Vagina (tissue), 2 donors: ENCODE measurements at places on chromosomes 4 and X.

GRCh38 chr4:12875640-12876243 lies 608.4 kb downstream of the RAB28 start:
- DNase-seq: no peak

DNA sequence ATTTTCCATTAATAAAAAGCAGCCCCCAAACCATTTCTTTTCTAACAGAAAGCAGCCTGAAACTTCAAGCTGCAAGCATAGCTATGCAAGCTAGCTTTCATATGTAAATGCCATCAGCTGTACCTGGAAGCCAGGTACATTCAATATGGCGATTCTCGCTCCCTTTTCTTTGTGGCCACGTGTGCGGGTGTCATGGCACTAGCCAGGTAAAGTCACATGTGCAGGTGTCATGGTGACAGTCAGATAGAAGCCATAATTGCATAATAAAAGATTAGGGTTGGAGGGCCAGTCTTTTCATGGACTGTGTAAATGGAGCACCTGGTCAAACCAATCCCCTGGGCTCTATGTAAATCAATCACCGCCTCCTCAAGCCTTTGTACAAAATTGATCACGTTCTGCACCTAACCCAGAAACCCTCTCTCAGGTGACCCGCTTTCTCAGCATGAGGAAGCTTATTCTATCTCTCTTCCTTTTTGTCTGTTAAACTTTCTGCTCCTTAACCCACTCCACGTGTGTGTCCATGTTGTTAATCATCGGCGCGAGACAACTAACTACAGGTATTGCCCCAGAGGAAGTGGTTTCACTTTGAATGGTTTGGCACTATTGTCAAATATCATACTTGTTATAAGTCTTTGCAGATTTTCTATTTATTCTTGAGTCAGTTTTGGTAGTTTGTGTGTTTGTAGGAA lies 18.0 kb upstream of the RHOXF2 start:
- no peak for DNase-seq

DNA sequence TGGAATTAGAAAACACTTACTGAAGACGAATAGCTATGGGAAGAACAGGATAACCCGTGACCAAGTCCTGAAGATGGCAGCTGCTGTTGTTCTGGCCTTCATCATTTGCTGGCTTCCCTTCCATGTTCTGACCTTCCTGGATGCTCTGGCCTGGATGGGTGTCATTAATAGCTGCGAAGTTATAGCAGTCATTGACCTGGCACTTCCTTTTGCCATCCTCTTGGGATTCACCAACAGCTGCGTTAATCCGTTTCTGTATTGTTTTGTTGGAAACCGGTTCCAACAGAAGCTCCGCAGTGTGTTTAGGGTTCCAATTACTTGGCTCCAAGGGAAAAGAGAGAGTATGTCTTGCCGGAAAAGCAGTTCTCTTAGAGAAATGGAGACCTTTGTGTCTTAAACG lies 2.4 kb downstream of the AGTR2 start:
- no peak for DNase-seq

GRCh38 chrX:15790769-15791290 lies 546 bp downstream of the ZRSR2 start:
- DNase-seq: no peak

- DNase-seq: no peak
Measured at GRCh38 chr4:46594661-46595060, 204.7 kb upstream of the GABRA2 start.

DNA sequence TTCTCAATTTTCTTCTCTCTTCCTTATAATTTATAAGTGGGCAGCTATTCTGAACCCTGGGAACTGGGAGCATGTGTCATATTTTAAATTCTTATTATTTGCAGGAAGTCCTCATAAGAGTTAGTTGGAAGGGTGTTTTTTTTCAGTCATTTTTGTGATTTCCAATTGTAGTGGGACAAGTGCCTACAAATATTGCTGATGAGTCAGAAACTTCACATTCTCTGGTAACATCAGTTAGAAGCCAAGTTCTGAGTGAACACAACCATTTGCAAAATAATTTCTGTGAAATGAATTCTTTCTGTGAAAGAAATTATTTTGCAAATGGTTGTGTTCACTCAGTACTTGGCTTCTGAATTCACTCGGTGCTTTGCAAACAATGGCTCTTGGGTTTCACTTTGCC lies 20.8 kb upstream of the NWD2 start:
- no peak for DNase-seq

- no peak for DNase-seq
Measured at GRCh38 chrX:18810416-18810815, 103.0 kb downstream of the PPEF1 start.

DNA sequence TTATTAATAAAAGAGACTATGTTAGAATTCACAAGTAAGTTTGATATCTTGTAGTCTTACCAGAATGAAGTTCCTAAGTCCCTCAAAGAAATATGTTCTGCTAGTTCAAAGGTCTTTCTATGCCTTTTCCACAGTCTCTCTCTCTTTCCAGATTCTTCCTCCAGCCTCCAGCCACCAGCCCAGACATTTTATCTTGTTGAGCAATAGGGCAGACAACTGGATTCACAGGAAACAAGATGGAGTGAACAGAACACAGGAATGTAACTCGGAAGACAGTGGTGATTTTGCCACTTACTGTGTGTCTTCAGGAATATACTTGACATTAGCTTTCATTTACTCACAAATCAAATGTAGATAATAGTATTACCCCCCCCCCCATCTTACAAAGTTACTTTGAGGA lies 17.1 kb upstream of the CPEB2 start:
- DNase-seq: no peak

GRCh38 chrX:53715346-53715924 lies 28.9 kb upstream of the HUWE1 start:
- DNase-seq: no peak

DNA sequence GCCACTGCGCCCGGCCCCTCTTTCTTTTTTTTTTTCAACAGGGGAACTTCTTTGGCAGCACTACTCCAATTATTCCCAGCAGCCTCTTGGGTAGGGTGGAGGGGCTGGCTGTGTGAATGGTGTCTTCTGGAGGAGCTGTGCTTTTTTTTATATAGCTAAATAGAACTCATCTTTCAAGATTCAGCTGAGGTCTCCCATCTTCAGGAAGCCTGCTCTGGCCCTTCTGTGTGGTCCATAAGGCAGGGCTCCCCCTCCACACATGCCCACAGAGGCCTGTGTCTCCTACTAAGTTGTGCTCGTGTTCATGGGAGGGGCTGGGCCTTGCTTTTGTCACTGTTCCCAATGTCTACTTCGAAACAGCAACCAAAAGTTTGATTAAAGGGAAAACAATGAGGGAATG lies 116.8 kb downstream of the AFAP1 start:
- no peak for DNase-seq

DNA sequence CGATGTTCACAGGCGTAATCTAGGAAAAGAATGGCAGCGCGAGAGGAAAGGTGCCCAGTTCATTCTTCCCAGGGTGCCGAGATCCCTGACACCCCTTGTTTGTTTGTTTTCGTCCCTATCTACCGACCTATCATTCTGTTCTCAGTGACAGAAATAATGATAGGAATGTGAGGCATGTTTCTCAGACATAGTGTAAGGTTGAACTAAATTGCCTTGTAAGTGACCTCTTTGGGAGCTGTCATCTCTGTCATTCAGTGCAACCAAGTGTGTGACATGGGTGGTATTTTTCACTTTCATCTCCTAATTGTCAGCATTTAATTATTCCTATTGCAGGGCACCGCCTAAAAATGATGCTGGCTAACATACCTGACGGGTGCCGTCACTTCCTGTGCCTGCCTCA lies 24.4 kb downstream of the CLDN22 start:
- DNase-seq: no peak

DNA sequence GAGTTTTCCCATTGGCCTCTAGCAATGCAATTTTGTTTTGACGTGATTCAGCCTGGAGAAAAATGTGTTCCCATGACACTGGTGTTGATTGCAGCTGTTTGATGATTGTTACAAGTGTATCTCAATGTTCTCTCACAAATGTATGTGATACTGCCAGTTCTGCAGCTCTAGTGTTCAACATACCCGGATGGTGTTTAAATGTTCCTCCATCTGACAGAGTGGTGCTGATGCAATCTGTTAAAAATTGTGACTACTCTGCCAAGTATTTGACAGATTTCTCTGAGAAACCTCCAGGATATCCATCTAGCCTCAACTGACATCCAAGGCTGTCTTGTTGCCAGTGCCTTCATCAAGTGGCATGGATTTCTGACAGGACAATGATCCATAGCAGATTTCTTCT lies 657.2 kb upstream of the DIAPH2 start:
- no peak for DNase-seq

DNA sequence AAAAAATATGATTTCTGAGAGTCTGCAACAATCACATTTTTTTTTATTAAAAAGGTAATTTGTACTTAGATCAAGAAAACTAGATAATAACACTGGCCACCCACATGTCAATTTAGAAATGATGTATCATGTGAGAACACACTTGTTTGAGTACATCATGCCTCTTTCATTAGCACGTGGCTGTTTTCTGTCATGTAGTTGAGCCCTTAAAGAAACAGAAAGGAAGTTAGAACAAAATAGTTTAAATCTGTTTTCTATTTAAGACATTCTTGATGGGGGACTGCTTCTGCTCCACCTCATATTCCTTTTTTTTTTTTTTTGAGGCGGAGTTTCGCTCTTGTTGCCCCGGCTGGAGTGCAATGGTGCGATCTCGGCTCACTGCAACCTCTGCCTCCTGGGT lies 207.5 kb downstream of the NSUN7 start:
- DNase-seq: no peak

DNA sequence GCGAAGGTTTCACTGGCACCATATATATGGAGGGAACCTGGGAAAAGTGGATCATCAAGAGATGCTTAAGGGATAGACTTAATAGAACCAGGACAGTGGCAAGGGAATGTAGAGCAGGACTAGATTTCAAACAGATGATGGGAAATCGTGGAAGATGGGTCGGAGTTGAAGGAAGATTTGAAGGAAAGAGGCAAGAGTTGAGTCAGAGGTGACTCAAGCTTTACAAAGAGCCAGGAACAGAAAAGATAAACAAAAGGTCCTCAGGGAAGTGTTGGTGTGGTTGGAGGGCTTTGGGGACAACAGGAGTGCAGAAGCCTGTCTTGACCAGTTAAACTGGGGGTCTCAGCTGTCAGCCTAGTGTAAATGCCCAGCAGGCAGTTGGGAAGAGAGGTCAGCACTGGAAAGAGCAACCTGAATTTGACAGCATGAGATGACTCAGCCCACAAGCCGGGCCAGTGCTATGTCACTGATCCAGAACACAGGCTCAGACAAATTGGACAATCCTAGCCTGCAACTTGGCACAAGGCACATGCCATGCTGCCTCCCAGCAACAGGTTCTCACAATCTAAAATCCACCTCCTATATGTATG lies 230.5 kb downstream of the IDS start:
- DNase-seq: no peak

GRCh38 chr4:99403380-99404184 lies 31.6 kb downstream of the ADH7 start:
- no peak for DNase-seq

DNA sequence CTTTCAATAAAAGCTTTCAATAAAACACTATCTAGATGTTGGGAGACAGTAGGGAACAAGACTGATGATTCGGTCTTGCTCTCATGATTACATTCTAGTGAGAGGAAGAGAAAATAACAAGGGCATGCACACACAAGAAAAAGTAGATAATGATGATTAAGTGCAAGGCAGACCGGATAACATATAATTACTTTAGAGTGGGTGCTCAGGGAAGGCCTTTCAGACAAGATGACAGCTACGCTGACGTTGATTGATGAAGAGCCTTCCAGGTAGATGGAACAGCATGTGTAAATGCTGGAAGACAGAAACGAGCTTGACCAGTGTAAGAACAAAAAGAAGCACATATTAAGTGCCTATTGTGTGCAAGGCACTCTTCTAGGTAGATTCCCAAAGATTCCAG lies 43.4 kb downstream of the TXK start:
- no peak for DNase-seq

- DNase-seq: no peak
Measured at GRCh38 chrX:2679534-2680485, 11.3 kb upstream of the CD99 start.

DNA sequence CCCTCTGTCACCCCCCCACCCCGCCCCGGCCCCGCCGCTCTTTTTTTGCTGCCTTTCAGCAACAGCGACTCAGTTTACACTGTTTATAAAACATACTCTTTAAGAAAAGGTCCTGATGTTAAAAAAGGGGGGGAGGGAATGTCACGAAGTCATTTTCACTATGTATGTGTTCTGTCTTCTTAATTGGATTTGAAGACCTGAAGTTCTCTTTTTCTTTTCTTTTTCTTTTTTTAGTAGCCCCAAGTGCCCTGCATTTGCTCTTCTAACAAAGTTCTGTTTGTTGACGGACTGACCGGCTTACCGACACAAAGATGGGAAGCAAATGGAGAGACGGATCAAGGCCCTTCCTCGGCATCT lies 2.5 kb upstream of the CITED1 start:
- DNase-seq: no peak

- no peak for DNase-seq
Measured at GRCh38 chrX:137988470-137988869, 422.5 kb downstream of the ZIC3 start.

GRCh38 chrX:11557120-11557519 lies 108.6 kb downstream of the ARHGAP6 start:
- DNase-seq: no peak

- DNase-seq: no peak
Measured at GRCh38 chrX:65537229-65537628, 2.6 kb upstream of the LAS1L start.

DNA sequence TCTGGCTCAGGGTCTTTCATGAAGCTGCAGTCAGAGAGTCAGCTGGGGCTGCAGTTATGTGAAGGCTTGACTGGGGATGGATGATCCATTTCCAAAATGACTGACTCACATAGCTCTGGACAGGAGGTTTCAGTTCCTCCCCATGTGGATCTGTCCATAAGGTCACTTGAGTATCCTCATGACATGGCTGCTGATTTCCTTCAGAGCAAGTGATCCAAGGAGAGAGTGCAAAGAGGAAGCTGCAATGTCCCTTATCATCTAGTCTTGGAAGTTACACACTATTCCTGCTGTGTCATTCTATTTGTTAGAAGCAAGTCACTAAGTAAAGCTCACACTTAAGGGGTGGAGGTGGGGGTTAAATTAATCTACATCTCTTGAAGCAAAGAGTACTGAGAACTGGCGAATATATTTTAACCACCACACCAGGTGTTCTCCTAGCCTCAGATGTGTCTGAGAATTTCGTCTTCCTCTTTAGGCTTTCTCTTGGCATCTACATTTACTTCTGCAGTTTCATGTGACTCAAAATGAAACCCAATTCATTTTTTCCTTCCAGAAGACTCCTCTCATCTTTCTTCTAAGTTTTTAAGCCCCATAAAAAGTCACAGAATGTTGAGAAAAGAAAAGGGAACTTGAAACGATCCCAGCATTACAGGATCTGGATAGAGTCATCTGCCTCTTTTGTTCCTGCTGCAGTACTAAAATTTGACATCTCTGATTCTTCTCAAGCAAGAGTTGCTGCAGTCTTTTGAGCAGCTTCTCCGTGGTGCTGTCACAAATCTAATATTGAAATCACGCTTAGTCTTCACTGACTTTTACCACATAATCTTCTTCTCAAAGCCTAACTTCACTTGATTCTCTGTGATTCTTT lies 3.8 kb upstream of the GRPR start:
- no peak for DNase-seq

DNA sequence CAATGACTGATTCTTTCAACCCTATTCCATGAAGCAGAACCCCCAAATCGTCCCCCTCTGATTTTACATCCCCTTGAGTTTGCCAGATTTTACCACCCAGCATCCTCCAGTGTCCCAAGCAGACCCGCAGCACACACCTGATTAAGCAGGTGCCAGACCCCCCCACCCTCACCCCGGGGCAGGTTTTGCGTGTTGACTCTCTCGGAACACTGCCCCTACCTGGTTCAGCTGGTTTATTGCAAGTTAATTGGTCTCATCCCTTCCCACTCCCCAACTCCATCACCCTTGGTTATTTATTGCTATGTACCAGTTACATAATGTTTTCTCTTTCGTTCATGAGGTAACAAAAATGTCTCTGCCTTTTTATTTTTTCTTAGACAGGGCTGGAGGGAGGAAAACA lies 258.4 kb downstream of the BCOR start:
- no peak for DNase-seq
